ENCODE measurements at places on chromosomes 2 and 18.

GRCh38 chr2:46843316-46843715 lies 72.3 kb downstream of the MCFD2 start:
- no peak for DNase-seq

DNA sequence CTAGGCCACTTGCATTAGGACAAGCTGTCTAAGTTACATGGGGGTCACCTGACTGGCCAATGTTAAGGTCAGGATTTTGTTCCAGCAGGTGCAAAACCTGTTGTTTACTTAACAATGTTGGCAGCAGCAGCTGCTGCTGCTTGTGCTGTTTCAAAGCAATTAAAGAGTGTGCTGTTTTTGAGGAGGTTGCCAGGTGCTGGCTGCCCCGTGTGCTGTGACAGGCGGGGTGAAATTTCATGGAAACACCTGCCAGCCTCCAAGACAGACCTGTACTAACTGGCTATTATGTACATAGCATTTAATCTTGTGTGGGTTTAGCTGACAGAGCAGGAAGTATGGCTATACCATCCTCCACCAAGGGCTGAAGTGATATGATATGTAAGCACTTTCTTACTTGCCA lies 224.9 kb downstream of the ASXL3 start:
- peak; percentile 95 for DNase-seq

GRCh38 chr2:127577973-127578372 lies 42.5 kb downstream of the MYO7B start:
- DNase-seq = no peak

DNA sequence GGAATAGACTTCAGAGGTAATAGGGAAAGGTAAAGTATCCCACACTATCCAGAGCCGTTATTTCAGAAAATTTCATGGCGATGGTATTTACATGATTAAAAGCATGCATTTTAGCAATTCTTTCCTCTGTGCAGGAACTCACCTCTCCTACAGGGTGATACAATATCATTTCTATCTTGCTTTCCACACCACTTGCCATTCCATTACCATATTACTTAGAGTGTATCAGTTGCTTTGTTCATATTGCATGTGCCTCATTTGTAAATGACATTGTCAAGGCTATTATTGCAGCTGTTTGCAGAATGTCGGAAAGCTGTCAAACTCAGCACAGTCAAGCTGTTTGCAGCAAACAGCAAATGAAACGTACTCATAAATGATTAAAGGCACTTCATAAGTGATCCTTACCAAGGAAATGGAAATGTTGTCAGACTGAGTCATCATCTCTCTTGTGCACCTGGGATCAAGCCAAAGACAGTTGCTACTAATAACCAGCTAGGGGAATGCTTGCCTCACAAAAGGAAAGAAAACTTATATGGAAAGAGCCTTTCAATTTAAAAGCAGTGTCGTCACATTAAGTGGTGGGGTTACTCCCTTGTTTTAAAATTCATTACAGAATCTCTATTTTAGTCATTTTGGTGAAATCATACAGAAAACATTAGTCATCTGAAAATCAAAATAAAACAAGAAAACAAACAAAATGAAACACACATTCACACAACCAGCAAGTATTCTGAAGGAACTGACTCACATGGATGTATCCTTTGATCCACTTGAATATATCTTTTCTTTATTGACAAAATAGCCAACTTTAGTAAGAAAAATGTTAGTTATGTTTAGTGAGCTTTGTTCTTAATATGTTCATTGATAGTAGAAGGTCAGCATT lies 1064.1 kb upstream of the CNTNAP5 start:
- DNase-seq = peak; percentile 28

- DNase-seq = no peak
Measured at GRCh38 chr18:40382197-40382596, 1572.8 kb upstream of the PIK3C3 start.

- DNase-seq = no peak
Measured at GRCh38 chr2:146366276-146366675, 1478.6 kb upstream of the ACVR2A start.

DNA sequence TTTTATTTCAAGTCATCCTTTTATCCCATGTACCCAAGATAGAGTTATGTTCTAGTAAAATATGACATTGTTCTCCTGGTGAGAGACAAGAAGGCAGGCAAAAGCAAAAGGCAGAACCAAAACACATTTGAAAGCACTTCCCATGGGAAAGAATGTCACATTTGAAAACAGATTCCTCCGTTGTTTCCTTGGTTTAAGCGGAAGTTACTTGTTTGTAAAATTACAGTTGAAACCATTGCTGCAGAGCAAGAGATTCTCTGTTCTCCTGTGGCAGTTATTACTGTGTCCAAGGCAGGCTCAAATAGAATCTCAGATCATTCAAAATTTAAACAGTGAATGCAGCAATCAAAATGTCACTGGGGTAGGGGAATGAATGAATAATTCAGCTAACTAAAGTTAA lies 149.6 kb downstream of the MTCL1 start:
- DNase-seq = no peak

- peak; percentile 19 for DNase-seq
Measured at GRCh38 chr18:55095584-55095983, 136.3 kb upstream of the CCDC68 start.

GRCh38 chr2:229129738-229130371 lies 141.2 kb downstream of the PID1 start:
- no peak for DNase-seq

- DNase-seq = no peak
Measured at GRCh38 chr2:205734436-205735037, 52.2 kb downstream of the NRP2 start.

GRCh38 chr2:136255648-136256461 lies 137.9 kb upstream of the CXCR4 start:
- DNase-seq = no peak

DNA sequence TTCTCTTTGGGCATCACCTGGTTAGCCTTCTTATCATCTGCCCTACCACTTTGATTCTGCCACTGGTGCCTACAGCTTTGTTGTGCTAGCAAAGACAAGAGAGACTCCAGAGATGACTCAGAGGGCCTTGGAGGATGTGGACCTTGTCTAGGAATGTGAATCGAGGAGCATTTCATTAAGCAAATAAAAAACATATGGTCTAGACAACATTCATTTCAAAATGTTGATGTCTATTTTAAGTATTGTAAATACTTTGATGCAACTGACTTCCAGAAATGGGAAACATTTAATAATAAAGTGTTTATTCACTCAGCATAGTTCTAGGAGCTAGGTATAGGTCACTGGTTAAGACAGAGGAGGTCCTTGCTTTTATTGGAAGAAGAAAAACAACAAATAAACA lies 195.5 kb downstream of the CDCA7 start:
- DNase-seq = no peak

- DNase-seq = no peak
Measured at GRCh38 chr2:138059487-138060300, 95.4 kb downstream of the HNMT start.

- DNase-seq = peak; percentile 73
Measured at GRCh38 chr2:216632952-216633615, at the start of gene IGFBP2. Gene IGFBP2, plus strand, starts transcription at chr2:216633420. Its CDS starts 104 bp downstream, at chr2:216633524.

DNA sequence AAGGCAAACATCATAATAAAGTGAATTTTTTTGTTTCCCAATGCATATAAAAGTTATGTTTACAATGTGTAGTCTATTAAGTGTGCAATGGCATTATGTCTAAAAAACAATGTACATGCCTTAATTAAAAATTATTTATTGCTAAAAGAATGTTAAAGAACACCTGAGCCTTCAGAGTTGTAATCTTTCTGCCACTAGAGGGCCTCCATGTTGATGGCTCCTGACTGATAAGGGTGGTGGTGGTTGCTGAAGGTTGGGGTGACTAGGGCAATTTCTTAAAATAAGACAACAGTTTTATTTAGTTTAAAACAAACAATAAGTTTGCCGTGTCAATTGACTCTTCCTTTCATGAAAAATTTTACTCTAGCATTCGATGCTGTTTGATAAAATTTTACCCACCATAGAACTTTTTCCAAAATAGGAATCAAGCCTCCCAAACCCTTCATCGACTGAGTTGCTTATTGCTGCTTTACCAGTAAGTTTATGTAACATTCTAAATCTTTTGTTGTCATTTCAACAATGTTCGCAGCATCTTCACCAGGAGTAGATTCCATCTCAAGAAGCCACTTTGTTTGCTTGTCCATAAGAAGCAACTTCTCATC lies 32.3 kb downstream of the MAP3K2 start:
- DNase-seq = peak; percentile 3

DNA sequence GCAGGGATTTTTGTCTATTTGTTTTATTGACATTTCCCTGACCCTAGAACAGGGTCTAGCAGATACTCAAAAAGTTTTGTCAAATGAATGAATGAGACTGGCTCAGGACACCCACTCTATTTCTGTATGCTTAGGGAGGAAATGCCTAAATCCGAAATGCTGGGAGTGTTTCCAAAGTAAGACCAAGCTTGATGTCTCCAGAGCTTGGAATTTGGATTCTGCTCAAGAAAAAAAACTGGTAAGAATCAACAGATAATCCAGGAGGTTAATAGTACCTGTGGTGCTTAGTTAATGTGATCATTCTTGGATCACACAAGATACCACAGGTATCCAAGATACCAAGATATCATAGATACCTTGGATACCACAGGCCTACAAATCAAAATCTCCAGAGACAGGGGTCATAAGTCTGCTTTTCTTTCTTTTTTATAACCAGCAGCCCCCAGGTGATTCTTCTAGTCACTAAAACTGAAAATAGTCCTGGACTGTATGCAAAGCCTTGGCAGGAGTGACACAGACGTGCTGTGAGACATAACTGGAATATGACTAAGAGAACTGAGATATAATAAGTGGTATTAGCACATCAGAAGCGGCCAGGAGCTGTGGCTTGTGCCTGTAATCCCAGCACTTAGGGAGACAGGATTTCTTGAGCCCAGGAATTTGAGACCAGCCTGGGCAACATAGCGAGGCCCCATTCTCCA lies 39.9 kb upstream of the SP3 start:
- no peak for DNase-seq

GRCh38 chr2:33632831-33633230 lies 33.7 kb upstream of the FAM98A start:
- DNase-seq = no peak

GRCh38 chr2:203909974-203910373 lies 26.6 kb upstream of the ICOS start:
- no peak for DNase-seq

DNA sequence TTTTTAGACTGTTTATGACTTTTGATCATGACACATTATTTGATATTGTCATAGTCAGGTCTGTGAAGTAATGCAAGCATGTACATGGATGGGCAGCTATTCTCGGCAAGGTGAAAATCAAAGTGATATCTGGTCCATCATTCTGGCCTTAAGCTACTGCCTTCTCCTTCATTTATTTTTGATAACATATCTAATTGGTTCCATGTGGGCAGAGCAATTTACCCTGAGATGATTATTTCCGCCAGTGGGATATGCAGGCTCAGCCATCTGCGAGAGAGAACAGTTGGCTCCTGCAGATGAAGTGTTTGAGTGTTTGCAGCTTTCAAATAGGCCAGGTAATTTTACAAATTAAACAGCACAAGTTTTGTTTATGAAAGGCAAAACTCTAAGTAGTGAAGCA lies 116.4 kb downstream of the LYPD6 start:
- DNase-seq = no peak

DNA sequence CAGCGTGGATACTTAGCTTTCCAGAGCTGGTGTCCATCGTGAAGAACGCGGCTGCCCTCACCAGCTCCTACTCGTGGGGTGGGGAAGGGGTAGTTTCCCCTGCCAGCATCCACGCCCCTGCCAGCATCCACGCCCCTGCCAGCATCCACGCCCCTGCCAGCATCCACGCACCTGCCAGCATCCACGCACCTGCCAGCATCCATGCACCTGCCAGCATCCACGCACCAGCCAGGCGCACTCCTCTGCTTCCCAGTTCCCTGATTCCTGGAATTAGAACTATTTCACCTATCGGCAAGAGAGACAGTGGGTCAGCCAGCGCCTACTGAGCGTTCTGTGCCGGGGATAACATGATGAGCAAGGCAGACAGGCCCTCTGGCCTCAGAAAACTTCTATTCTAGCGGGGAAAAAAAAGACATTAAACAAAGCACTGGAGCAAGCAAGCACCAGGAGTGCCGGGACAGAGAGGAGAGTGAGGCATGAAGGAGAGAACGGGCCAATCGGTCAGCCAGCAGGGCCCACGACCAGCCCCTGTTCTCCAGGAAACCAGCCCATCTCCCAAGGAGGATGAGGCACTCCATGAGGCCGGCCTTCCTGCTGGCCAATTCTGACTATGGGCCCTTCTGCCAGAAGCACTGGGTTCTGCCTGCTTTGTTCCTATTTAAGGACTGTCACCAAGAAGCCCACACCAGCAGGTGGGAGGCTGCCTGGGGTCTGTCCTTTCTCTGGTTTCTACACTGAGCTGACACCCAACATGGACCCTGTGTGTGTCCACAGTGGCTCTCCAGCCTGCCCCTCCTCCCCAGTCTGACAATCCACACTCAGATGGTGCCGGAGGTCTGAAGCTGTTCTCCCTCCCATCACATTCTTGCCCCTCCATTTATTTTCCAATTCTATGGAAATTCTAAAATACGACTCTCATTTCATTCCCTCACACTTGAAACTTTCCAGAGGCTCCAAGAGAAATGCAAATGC lies 78.4 kb upstream of the SALL3 start:
- no peak for DNase-seq

- DNase-seq = no peak
Measured at GRCh38 chr2:142180820-142181533, 50.2 kb upstream of the LRP1B start.

GRCh38 chr18:58525517-58525916 lies 103.4 kb downstream of the ALPK2 start:
- no peak for DNase-seq

GRCh38 chr2:190782264-190782663 lies 98.4 kb upstream of the GLS start:
- DNase-seq = no peak

DNA sequence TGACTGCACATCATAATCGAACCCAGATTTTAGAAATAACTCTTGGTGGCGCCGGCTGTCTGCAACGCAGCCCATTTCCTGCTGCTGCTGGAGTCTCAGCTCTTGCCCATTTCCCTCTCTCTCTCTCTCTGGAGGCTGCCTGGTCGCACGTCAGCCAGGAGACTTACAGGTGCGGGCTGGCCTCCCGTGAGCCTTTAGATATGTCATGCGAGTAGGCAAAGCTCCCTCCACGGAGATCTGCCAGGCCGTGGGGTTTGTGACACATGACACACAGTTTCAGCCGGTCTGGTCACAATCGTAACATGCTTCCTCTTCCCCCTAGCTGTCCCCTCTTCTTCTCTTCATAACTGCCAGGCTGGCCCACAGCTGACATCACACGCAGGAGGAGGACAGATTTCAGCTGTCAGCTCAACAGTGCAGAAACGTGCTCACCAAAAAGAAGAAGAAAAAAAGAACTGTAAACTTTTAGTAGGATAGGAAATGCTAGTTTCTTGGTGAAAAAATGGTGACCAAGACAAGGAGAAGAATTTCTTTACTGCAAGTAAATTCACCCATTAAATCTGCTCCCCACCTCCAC lies 489.3 kb downstream of the ZNF516 start:
- DNase-seq = peak; percentile 85

DNA sequence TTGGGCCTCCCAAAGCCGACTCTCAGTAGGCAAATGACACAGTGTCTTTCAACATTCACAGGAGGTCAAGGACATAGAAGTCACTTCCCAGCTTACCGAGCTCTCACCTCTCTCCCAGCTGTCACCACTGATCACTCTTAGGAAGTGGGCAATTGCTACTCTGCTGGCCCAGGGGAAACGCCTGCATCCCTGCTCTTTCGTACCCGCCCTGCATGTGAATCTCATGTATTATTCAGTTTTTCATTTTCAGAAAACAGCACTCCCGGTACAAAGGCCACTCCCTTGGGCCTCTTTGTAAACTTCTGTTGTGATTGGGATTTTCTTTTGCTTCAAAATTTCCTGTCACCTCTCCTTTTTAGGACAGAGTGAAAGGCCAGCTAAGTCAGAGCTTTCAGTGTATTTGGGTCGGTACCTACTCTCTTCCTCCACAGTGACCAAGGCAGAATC lies 15.4 kb downstream of the MRPL44 start:
- no peak for DNase-seq

- DNase-seq = no peak
Measured at GRCh38 chr2:27711804-27712203, 48.1 kb downstream of the SLC4A1AP start.
